Lower leg skin (tissue), 4 donors: ENCODE measurements at places on chromosomes 11 and 22. TPM values are rescaled to one million over a fixed set of nuclear protein-coding genes. Genes with fewer than 3 reads are reported as not detected.

DNA sequence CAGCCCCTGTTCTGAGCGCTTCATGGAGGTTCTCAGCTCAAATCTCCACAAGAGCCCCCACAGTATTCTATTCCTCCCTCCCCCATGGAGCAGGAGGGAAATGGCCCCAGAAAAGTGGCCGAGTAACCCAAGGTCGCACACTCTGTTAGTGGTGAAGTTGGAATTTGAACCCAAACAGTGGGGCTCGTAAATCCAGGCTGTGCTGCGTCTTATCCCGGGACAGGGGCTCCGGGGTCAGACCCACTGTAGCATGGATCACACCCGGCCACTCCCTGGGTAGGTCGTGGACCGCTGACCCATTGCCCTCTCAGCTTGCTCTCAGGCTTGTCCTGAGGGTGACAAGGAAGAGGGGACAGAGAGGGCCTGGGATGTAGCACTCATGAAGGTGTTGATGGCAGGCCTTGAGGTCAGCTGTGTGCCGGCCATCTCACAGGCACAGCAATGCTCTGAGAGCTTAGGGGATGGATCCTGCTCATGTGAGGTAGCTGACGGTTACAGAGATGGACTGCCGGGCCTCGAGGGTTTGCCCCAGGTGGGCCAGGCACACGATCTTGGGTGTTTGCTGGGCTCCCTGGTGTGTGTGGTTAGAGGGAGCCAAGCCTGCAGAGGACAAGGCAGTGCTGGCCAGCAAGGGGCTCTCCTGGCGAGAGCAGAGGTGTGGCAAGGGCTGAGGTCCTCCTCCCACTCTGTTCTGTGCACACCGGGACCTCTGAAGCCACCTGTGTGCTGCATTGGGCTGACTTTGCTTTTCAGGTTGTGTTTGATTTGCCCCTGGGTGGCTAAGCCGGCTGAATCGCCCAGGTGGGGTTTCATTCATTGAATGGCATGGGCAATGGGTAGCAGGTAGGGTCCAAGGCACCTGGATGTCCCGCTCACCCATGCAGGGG, 2.3 kb upstream of the FGF19 start:
- no peak for DNase-seq

DNA sequence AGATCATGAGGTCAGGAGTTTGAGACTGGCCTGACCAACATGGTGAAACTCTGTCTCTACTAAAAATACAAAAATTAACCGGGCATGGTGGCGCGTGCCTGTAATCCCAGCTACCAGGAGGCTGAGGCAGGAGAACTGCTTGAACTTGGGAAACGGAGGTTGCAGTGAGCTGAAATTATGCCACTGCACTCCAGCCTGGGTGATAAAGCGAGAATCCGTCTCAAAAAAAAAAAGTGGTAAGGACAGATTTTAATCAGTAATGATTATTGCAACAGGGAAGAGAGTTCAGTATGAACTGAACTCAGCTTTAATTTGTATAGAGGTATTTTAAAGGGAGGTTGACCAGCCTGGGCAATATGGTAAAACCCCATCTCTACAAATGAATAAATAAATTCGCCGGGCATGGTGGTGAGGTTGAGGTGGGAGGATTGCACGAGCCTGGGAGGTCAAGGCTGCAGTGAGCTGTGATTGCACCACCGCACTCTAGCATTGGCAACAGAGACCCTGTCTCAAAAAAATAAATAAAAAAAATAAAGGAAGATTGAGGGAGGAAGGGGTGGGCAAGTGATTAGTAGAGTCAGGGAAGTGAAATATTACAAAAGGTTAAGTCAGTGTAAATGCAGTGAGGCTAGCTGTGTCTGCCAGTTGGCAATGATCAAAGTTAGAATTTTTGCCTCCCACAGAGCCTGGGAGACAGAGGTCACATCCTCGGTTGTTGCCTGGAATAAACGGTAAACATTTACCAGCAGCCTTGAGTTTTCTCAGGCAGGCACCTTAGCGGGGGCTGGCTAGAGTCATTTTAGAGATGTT, 2.6 kb upstream of the MCM5 start:
- no peak for DNase-seq

DNA sequence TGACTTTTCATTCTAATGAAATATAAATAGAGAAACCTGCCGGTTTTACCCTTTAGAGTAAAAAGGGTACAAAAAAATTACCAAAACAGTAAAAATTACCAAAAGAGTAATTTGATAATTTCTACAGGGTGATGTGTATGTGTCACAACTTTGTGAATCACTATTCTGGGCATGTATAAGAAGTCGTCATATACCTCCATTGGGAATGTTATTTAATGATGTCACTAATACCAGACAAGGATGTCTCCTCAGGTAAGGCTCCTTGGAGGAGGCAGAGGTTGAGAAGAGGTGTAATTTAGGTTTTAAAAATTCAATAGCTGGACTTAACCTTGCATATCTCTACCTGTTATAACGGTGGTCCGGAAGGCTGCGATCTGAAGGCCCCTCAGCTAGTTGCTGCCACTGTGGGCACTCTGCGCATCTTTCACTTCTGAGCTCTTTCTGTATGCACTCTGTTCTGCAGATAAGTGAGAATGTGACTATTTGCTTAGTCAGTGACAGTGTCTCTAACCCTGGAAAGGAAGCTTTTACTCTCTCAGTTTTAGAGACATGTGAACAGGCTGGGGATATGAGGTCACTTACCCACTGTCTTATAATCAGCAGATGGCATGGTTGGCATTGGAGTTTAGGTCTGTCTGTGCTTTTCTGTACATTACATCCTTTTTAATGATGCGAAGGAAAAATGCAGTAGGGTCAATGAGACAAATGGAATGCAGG, 987 bp upstream of the NCR3LG1 start:
- no peak for DNase-seq

DNA sequence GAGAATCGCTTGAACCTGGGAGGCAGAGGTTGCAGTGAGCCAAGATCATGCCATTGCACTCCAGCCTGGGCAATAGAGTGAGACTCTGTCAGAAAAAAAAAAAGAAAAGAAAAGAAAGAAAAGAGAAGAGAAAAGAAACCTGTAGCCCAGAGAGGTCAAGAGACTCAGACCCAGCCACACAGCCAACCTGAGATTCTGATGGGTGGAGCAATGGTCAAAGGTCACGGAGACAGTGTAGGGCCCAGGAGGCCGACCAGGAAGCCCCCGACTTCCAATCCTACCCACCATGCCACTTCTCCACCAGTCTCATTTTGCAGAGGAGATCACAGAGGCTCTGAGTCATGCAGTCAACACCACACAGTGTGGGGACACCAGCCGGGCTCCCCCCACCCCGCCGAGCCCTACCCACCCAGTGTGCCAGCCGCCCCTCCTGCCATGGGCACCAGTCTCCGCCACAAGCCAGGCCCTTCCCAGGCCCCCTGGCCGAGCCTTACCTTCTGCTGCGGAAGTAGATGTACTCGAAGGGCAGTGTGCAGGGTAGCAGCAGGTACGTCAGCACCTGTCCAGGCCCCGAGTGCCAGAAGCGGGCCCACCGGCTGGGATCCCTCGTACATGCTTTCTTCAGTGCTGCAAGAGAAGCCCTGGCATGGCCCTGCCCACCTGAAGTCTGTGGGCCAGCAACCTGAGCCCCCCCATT, 7.9 kb downstream of the PNPLA5 start:
- DNase-seq = no peak

CLDN5 gene
- 94.9 TPM for total RNA-seq

TOB2 gene
- 31.5 TPM for total RNA-seq

SHANK2 gene
- 1.1 TPM for total RNA-seq

DNA sequence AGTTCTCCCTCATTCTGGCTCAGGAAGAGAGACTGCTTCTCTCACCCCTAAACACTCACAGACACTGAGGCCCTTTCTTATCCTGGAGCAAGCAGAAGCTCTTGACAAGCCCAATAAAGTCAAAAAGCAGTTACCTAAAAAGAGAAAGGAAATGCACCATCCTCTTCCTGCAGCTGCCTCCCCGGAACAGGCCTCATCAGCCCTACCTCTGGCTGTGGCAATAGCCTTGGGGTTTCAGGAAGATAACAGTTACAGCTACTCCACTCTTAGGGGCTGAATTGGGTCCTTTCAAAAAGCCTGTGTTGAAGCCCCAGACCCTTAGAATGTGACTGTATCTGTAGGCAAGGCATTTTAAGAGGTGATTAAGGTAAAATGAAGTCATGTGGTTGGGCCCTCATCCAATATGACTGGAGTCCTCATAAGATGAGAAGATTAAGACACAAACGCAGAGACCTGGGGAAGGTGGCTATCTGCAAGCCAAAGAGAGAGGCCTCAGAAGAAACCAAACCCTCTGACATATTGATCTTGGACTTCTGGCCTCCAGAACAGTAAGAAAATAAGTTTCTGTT, 3.5 kb upstream of the LGALS12 start:
- DNase-seq = no peak
